Stimulated activated CD8-positive, alpha-beta memory T cell treated with anti-CD3 and anti-CD28 coated beads, Interleukin-12 subunit alpha, Interleukin-12 subunit beta, amount 100 ng/mL, for 1 hour (primary cell): ENCODE measurements at places on chromosomes 1 and 21.

DNA sequence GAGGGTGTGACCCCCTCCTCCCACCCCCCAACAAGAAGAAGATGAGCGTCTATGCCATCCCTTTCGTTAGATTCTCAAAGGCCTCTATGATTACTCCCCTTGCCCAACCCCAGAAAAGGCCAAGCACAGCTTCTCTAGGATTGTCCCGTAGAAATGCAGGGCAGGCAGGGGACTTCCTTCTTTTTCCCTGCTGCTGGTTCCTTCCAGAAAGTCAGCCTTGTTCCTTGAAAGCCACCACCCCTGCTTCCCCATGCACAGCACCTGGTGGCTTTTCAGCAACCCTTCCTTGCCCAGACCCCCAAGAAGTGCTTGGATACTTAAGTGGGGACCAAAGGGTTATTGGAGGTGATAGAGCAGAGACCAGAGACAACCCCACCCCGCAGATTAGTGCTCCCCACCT is 75.1 kb downstream of the ARHGEF10L start:
- DNase-seq = no peak

DNA sequence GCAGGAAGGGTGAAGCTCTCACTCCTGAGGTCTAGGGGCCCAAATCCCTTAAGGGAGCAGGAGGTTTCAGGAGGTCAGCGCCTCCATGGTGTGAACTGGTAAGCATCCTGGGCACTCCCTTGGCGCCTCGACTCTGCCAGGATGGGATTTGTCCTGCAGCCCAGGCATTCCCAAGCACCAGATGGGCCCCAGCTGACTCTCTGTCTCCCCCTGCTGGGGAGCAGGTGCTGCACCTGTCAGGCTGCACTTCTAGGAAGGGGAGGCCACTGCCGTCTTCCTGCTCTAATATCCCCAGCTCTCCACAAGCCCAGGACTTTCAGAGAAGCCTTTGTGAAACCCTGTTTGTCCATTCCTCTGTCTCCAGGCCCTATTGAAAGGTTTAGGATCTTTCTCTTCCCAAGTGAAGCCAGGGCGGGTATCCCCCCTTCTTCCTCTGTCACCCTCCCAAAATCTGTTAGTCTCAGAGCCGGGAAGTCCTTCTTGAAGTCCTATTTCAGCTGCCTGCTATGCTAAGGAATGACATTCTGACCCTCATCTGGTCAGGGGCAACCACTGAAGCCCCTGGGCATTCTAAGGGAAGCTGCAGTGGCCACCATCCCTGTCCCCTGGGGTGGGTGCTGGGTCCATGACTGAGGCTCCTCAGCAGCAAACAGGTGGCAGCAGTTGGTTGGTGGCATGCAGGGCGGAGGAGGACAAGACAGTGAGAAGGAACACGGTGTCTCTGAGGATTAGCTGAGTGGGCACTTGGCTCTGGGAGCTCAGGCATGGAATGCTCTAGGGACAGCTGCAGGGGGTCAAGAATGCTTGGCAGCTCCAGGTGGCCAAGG is 3.2 kb downstream of the MYBPH start:
- no peak for DNase-seq

- no peak for DNase-seq
Measured at GRCh38 chr21:38310646-38311485, 54.1 kb downstream of the KCNJ15 start.

- no peak for DNase-seq
Measured at GRCh38 chr1:205240118-205240517, 12.4 kb downstream of the TMCC2 start.

DNA sequence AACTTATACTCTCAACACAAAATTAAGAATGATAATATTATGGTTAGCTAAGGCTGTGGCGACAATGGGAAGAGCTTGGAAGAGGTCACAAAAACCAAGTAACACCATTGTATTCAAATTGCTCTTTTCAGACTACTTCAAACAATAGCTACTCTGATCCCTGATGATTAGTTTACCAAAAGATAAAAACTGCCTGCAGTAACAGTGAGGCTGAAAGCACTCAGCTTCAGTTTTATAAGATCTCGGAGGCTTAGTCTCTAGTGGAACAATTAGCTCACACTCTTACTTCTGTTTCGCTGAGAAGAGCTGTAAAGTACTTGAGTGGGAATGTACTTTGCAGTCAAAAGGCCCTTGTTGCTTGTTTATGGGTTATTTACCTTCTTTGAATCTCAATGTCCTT is 278.5 kb downstream of the LRRC7 start:
- DNase-seq = no peak

GRCh38 chr1:110084227-110085078 is 14.0 kb upstream of the ALX3 start:
- DNase-seq = no peak
